ENCODE measurements at places on chromosomes 6 and 20. TPM values are rescaled to one million over a fixed set of nuclear protein-coding genes. Genes with fewer than 3 reads are reported as not detected.

The COL20A1 gene
- not detected for total RNA-seq

The OPRM1 gene
- 0.49 TPM for total RNA-seq

The HSPA12B gene
- total RNA-seq: 6.1 TPM

The MTG2 gene
- 28.1 TPM for total RNA-seq

The FAM83C gene
- not detected for total RNA-seq

The KCNQ5 gene
- total RNA-seq: 1.1 TPM

The ZSCAN31 gene
- 26.2 TPM for total RNA-seq

The SLC23A2 gene
- total RNA-seq: 10.9 TPM

DNA sequence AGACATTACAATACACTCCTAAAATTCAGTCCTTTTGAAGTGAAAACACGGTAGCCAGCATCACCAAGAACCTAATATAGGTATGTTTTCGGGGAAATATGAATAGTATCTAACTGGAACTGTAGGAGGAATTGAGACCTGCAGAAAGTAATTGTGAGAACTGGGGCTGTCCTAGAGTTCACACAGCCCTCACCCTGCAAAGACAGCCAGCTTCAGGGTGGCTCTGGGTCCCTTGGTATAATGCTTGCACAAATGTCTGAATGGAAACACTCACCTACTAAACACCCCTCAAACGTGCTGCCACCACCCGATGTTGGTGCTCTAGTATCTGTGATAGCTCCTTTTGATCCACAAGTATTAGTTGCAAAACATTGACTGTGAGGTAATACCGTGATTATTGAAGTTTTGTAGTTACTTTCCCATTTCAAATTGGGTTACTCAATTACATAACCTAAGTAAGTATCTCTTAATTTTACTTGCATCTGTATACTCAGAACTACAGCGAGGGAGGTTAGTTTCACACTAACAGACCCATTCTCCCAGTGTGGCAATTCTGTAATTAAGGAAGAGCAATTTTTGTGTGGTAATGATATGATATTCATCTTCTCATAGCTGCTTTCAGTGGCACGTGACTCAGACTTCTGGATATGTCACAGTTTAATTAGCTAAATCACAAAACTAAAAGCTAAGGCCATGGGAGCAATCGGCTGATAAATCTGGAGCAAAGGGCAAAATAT is 129.5 kb downstream of the INSM1 start:
- no peaks in the 10 kb centered on the region for H3K27me3 ChIP-seq
- DNase-seq: no peak
- peaks cover 11% of the 10 kb centered on the region for H3K36me3 ChIP-seq

DNA sequence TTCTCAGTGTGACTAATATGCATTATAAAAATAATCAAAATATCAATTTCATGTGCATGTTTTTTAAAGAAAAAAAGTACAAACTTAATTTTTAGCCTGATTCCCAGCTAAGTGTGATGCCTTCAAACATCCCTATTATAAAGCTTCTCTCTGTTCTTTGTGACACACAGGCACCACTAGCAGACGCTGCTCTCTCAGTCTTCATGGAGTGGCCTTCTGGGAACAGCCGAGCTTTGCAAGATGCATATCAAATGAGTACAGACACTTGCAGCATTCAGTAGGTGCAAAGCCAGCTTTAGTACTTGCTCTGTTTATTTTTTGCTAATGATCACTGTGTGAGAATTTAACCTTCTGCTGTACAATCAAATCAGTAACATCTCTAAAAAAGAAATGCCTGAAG is 340.0 kb downstream of the ADGRB3 start:
- no peak overlapping the region for H3K4me3 ChIP-seq
- no peaks in the 10 kb centered on the region for H3K36me3 ChIP-seq
- DNase-seq: no peak
- H3K4me1 ChIP-seq: no peaks in the 10 kb centered on the region

GRCh38 chr6:31768363-31769257 is 6.2 kb downstream of the SAPCD1 start:
- peaks cover 7% of the 10 kb centered on the region for H3K4me1 ChIP-seq
- no peak for DNase-seq
- H3K27ac ChIP-seq: no peak overlapping the region
- no peaks in the 10 kb centered on the region for H3K36me3 ChIP-seq
- peaks cover 14% of the 10 kb centered on the region for H3K27me3 ChIP-seq

GRCh38 chr6:133130863-133131262 is 110.3 kb upstream of the EYA4 start:
- DNase-seq: no peak
- H3K27ac ChIP-seq: no peak overlapping the region
- no peaks in the 10 kb centered on the region for H3K27me3 ChIP-seq
- H3K36me3 ChIP-seq: no peaks in the 10 kb centered on the region
- peaks cover 19% of the 10 kb centered on the region for H3K4me1 ChIP-seq
- no peak overlapping the region for H3K4me3 ChIP-seq

DNA sequence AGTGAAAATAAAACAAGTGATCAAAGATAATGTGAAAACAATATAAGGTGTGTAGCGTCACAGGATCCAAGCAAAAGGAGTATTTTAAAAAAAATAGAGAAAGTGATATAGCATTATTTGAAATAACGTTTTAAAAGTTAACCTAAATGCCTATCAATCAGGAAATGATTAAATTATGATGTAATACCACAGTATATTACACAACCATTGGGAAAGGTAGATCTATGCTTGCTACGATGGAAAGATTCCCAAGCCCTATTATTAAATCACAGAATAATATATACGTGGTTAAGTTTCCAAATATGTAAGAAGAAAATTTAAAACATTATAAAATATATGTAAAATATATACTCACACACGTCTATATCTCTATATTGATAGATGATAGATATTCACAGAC is 15.4 kb upstream of the TCF21 start:
- no peaks in the 10 kb centered on the region for H3K36me3 ChIP-seq
- no peak for DNase-seq
- no peak overlapping the region for H3K27ac ChIP-seq
- H3K4me3 ChIP-seq: no peak overlapping the region
- H3K27me3 ChIP-seq: no peaks in the 10 kb centered on the region

DNA sequence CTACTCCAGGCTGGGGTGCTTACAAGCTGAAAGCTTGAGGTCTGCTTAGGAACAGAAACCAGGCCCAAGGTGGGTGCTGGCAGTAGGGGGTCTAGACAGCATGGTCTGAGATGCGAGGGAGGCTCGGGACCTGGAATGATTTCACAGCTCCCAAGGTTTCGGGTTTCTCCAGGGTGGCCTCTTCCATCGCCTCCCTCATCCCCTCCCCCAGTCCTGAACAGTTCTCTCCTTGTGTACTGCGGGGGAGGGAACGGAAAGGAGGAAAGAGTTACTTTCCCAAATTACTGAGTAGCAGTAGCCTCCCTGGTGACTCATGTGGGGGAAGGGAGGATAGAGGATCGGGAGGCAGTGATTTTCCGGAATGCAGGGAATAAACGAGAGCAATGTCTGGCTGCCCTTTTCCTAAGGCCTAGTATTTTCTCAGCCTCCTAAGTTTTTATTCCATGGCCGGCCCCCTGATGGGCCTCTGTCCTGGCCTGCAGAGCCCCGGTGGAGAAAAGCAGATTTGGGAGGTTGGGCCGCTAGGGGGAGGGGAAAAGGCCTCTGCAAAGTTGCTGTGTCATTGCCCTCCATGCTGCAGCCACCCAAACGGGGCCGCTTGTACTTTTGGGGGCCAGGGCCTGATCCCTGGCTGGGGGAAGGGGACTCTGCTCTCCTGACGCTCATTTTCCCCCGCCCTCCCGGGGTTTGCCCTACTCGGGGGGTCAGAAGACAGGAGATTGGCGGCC is 1.5 kb downstream of the BRD2 start:
- peak overlapping the region; percentile 71 for H3K4me3 ChIP-seq
- peak; percentile 89 for DNase-seq
- peaks cover 30% of the 10 kb centered on the region for H3K4me1 ChIP-seq
- peak overlapping the region; percentile 98 for H3K27ac ChIP-seq
- no peaks in the 10 kb centered on the region for H3K27me3 ChIP-seq

GRCh38 chr20:19185083-19185482 is 27.4 kb upstream of the SLC24A3 start:
- H3K27me3 ChIP-seq: no peaks in the 10 kb centered on the region
- no peak overlapping the region for H3K27ac ChIP-seq
- no peaks in the 10 kb centered on the region for H3K4me1 ChIP-seq
- no peak for DNase-seq
- H3K36me3 ChIP-seq: no peaks in the 10 kb centered on the region

GRCh38 chr6:79066828-79067227 is 11.2 kb downstream of the PHIP start:
- DNase-seq: no peak
- H3K4me3 ChIP-seq: no peak overlapping the region
- no peak overlapping the region for H3K27ac ChIP-seq
- H3K4me1 ChIP-seq: peaks cover 33% of the 10 kb centered on the region
- H3K27me3 ChIP-seq: no peaks in the 10 kb centered on the region

DNA sequence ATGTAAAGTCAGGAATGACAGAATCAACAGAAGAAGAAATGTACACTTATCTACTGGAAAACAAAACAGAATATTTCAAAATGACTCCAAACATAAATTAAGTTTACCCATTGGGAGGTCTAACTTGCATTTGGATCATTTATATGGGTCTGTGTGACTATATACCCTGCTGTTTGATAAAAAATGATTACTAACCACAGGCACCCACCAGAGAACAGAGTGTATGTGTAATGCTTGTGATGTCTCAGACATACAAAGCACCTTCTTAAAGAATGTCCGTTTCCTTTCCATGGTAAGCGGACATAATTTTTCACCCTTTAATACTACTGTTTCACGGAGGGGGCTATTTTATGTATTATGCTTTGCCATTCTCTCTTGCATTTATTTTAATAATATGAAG is 19.2 kb downstream of the SIM1 start:
- peaks cover 18% of the 10 kb centered on the region for H3K4me1 ChIP-seq
- no peak overlapping the region for H3K27ac ChIP-seq
- no peak for DNase-seq
- H3K27me3 ChIP-seq: peaks cover 35% of the 10 kb centered on the region
- H3K4me3 ChIP-seq: no peak overlapping the region

GRCh38 chr20:61307686-61308476 is 55.8 kb downstream of the CDH4 start:
- H3K27ac ChIP-seq: no peak overlapping the region
- no peak overlapping the region for H3K4me3 ChIP-seq
- no peaks in the 10 kb centered on the region for H3K36me3 ChIP-seq

DNA sequence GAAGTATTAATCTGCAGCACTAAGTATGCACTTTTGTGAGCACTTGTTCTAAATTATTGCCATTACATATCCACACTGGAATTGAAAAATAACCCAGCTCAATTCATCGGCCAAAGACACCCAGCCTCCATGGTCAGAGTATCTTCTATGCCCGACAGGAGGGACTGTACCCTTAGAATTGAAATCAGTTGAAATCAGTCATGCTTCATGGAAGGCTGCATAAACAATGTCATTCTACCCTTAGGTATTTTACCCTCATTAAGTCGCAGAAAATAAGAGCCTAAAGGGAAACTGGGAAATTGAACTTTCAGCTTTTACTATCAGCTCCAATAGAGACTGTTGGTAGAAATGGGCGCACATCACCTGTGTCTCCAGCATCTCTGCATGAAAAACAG is 2.9 kb upstream of the RAMACL start:
- H3K4me3 ChIP-seq: no peak overlapping the region
- no peaks in the 10 kb centered on the region for H3K36me3 ChIP-seq
- no peaks in the 10 kb centered on the region for H3K27me3 ChIP-seq
- H3K4me1 ChIP-seq: no peaks in the 10 kb centered on the region

DNA sequence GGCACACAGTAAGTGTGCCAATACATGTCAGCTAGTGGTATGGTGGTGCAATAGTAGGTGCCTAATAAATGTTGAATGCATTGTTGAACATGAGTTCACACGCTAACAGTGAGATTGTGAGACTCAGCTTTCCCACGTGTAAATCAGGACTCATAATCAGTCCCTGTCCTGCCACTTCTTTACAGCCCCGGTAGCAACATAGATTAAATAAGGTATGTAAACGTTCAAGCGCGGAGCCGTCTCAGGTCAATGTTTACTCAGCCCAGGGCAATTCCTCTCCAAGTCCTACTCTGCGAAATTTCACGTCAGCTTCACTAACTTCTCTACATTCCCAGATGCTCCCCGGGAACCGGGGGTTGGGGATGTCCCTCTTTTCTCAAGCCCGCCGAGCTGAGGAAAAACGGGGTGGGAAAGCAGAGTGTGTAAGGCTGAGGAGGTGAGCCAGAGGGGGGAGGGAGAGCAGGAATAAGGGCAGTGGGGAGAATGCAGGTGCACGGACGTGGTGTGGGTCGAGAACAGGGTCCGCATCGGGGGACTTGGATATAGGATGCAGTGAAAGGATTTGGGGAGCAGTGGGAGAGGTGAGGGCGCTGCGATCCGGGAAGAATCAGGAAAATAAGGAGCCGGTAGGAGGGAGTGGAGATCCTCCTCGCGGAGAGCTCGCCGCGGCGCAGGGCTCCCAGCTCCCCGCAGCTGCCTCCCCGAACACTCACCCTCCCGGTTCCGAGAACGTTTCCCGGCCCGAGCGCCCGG is 544 bp upstream of the TP53INP2 start:
- peak; percentile 77 for DNase-seq
- no peaks in the 10 kb centered on the region for H3K4me1 ChIP-seq
- H3K27ac ChIP-seq: peak overlapping the region; percentile 99
- H3K4me3 ChIP-seq: peak overlapping the region; percentile 88
- H3K27me3 ChIP-seq: no peaks in the 10 kb centered on the region

DNA sequence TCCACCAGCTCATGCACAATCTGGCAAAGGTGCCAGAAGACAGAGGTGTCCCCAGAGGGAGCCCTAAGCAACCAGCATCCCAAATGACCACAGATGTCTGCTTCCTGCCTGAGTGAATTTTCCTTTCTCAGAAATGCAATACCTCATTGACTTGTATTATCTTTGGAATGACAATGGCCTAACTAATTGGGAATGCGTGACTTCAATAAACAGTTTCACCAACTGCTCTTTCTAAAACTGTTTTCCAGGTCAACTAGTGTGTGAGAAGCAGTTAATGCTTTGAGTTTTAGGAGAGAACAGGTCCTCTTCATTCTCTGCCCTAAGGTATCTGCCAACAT is 108.9 kb upstream of the SNX9 start:
- DNase-seq: no peak
- H3K36me3 ChIP-seq: no peaks in the 10 kb centered on the region
- H3K27ac ChIP-seq: no peak overlapping the region
- no peaks in the 10 kb centered on the region for H3K27me3 ChIP-seq
- no peak overlapping the region for H3K4me3 ChIP-seq
- H3K4me1 ChIP-seq: peaks cover under 1% of the 10 kb centered on the region

- H3K4me3 ChIP-seq: no peak overlapping the region
- H3K27me3 ChIP-seq: no peaks in the 10 kb centered on the region
- no peak overlapping the region for H3K27ac ChIP-seq
- no peaks in the 10 kb centered on the region for H3K4me1 ChIP-seq
- no peaks in the 10 kb centered on the region for H3K36me3 ChIP-seq
- no peak for DNase-seq
These were observed 536.9 kb downstream of the KIF16B start for GRCh38 chr20:16036331-16036730.

GRCh38 chr6:35417979-35418661 is 34.0 kb upstream of the FANCE start:
- H3K4me1 ChIP-seq: peaks cover 14% of the 10 kb centered on the region
- H3K27ac ChIP-seq: no peak overlapping the region
- H3K4me3 ChIP-seq: no peak overlapping the region
- DNase-seq: no peak
- H3K36me3 ChIP-seq: peaks cover 11% of the 10 kb centered on the region

DNA sequence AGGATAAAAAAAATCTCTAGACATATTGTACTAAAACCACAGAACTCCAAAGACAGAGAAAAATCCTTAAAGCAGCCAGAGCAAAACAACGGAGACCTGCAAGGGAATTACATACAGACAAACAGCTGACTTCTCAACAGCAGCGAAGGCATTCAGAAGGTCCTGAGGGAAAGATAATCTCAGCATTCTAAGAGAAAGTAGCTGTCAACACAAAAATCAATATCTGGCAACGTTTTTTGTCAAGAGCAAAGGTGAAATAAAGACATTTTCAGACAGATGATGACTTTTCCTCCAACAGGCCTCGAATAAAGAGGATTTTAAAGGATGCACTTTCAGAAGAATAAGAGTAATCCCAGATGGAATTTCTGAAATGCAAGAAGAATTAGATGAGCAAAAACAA is 6.1 kb upstream of the SCGN start:
- DNase-seq: no peak
- no peaks in the 10 kb centered on the region for H3K4me1 ChIP-seq
